ENCODE measurements at places on chromosomes 2 and 18. TPM values are rescaled to one million over a fixed set of nuclear protein-coding genes. Genes with fewer than 3 reads are reported as not detected.

DNA sequence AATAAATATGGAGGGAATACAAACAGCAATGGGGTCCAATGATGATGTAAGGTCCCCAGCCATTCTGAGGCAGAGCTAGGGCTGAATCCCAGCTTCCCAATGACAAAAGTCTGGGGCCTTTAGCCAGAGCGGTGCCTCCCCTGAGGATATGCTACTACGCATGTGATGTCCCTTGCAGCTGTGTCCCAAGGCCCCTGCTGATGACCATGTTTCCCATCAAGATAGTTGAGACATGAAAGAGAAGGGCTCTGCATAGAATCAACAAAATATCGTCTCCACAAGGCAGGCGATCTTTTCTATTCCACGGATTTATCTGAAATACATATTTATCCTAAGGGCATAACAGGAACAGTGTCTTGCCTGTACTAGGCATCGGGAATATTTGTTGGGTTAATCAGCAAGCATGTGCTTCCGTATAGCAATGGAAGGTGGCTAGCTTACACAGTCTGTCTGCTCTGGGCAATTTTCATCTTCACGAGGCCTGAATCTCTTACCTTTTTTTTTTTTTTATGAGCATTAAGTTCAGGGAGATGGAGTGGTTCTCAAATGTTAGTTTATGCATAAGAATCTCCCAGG is 284.6 kb downstream of the CNTNAP5 start:
- no peak for DNase-seq
- H3K4me1 ChIP-seq = no peaks in the 10 kb centered on the region
- H3K27ac ChIP-seq = no peak overlapping the region
- H3K36me3 ChIP-seq = no peaks in the 10 kb centered on the region

GRCh38 chr2:145460112-145460511 is 940.2 kb upstream of the ZEB2 start:
- no peak for DNase-seq
- H3K4me1 ChIP-seq = no peaks in the 10 kb centered on the region
- H3K4me3 ChIP-seq = no peak overlapping the region
- no peak overlapping the region for H3K27ac ChIP-seq
- no peaks in the 10 kb centered on the region for H3K36me3 ChIP-seq

DNA sequence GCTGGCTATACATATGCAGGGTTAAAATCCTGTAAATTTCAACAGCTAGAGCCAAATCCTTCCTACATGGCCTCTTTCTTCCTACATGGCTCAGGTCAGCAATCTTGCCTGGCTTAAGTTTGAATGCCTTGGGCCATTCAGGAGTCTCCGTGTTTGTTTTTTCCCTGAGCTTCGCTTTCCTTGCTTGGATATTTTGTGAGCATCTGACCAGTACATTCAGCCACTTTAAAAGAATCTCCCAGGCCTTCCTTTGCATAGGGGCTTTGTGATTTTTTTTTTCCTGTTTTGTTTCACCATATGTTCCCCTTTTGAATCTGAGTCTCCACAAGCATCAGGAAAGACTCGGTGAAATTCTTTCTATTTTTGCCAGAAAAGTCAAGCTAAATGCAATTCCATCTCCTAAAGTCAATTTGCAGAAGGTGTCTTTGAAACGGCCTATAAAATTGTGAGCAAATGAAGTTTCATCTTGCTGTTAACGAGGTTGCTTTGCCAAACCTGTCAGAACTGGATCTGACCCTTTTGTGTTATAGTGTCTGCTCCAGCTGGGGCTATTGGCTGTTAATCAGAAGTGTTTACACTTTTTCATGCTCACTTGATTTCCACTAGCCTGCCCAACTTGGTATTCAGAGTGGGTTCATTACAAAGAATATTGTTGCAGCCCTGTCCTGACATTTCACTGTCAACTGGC is 256.9 kb downstream of the DCC start:
- no peaks in the 10 kb centered on the region for H3K36me3 ChIP-seq
- H3K4me3 ChIP-seq = no peak overlapping the region
- no peak overlapping the region for H3K27ac ChIP-seq
- no peak for DNase-seq

DNA sequence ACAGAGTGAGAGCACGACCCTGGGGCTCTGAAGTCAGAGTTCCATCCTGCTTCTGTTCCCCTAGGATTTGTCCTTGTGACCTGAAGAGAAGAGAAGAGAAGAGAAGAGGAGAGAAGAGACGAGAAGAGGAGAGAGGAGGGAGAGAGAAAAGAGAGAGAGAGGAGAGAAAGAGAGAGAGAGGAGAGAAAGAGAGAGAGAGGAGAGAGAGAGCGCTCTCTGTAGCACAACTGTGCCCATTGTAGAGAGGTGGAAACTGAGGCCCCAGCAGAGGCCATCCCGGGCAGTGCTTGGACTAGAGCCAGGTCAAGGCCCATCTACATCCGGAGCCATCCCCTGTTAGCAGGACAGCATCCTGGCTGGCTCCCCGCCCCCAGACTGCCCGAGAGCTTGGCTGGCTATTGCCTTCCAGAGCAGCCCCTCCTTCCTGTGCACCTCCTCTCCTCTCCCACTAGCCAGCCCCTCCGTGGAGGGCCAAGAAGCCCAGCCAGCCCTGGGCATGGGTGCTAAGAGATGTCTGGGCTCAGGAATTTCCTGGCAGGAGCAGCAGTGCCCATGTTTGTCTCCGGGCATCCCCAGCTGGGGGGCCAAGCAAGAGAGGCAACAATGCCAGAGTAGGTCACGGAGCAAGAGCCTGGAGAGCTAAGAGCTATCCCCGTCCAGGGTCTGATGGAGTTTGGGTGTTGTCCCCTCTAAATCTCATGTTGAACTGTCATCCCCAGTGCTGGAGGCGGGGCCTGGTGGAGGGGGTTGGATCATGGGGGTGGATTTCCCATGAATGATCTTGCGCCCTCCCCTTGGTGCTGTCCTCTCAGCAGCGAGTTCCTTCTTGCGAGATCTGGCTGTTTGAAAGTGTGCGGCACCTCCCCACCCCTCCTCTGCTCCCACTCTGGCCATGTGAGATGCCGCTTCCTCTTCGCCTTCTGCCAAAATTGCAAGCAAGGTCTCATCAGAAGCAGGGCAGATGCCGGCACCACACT is 18.2 kb upstream of the GPR55 start:
- DNase-seq = no peak
- H3K27me3 ChIP-seq = no peaks in the 10 kb centered on the region
- no peaks in the 10 kb centered on the region for H3K36me3 ChIP-seq
- H3K4me3 ChIP-seq = no peak overlapping the region

GRCh38 chr2:119853777-119854399 is 94.2 kb downstream of the PTPN4 start:
- H3K27me3 ChIP-seq = no peaks in the 10 kb centered on the region
- no peak overlapping the region for H3K4me3 ChIP-seq
- no peak for DNase-seq
- no peak overlapping the region for H3K27ac ChIP-seq

Gene EPB41L5
- total RNA-seq = 85.5 TPM

- H3K36me3 ChIP-seq = no peaks in the 10 kb centered on the region
- H3K27me3 ChIP-seq = peaks cover 9% of the 10 kb centered on the region
- H3K4me1 ChIP-seq = no peaks in the 10 kb centered on the region
Measured at GRCh38 chr2:59930430-59930829, 623.0 kb downstream of the BCL11A start.

Gene CD207
- total RNA-seq = 3.6 TPM

Gene SP140
- total RNA-seq = 12.7 TPM

Gene POMC
- 3.3 TPM for total RNA-seq

Gene UGT1A6
- total RNA-seq = 3.2 TPM

DNA sequence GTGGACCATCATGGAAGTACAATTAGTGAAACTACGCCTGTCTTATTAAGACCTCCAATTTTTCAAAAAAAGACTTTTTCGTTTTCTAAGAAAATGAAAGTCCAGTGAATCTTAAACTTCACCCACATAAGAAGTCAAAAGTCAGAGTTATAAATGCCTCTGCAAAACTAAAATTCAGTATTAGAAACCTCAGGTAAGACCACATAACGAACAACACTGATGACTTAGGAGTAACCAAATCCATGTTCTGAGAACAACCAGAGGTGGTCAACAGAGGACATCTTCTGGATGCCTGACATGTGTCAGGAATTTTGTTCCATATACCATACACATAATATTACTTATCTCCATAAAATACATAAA is 62.4 kb downstream of the RPL31 start:
- no peak overlapping the region for H3K4me3 ChIP-seq
- no peak for DNase-seq
- H3K4me1 ChIP-seq = peaks cover 20% of the 10 kb centered on the region
- no peaks in the 10 kb centered on the region for H3K36me3 ChIP-seq
- no peaks in the 10 kb centered on the region for H3K27me3 ChIP-seq
- H3K27ac ChIP-seq = no peak overlapping the region
